Hypothalamus (tissue), 51 donors: ENCODE measurements at places on chromosomes 11 and 22.

GRCh38 chr11:103893371-103893770 lies 143.1 kb upstream of the DDI1 start:
- DNase-seq = no peak

DNA sequence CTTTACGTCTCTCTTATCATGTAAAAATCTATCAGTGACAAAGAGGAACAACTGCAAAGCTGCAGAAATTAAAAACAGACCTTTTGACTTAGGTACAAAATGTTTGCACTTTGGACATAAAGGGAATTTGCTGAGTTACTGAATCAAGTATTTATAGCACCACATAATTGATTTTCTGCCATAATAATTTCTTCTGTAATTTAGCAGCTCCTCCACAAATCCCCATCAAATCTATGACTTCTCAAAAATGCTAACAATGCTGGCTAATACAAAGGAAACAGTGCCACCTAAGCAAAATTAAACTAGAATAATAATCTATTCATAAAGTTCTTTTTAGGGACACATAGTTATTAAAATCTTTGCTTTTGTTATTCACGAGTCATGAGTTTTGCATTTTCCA lies 215.1 kb downstream of the SWAP70 start:
- no peak for DNase-seq

- DNase-seq = no peak
Measured at GRCh38 chr22:42375982-42376381, 56.2 kb downstream of the NFAM1 start.

GRCh38 chr11:69106031-69106811 lies 49.5 kb upstream of the SMIM38 start:
- no peak for DNase-seq

- no peak for DNase-seq
Measured at GRCh38 chr11:64373598-64373974, 14.6 kb downstream of the RPS6KA4 start.

DNA sequence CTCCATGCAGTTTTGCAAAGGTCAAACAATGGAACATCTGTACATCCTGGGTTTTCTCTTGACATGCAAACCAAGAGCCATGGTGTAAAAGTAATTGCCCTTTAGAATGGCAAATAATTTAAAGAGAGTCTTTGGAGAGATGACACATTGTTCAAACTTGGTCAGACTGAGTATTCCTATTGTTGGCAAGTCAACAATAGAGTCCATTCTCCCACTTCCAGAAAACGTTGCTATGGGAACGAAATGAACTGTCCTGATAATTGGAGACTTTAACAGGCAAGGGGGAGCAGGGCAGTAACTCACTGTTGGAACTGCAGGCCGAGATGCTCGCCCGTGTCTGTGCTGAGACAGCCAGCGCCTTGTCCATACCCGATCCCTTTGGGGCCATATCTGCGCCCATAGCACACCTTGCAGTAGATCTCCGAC lies 13.9 kb downstream of the CSRP3 start:
- DNase-seq = no peak

DNA sequence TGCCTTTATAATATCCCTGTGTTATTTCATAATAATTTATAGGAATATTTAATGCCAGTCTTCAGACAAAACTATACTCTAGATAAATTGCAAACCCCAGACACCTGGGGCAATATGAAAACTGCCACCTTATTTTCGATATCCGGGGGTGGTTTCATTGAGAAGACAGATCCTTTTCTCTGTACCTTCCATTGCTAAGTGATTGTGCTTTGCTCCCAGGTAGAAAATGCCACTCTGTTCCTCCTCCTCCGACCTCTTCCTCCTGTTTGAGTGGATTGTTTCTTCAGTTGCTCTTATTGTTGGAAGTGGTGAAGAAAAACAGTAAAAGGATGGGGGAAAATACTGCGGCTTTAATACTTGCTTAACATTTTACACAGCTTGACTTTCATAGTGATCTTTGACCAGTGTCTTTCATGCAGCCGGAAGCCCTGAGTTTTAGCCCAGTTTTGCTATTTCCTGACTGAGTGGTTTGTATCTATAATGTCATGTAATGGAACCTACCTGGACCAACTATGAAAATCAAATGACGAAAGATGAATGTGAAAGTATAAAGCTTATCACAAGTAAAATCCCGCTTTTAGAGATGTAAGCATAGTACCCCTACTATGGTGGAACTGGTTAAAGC lies 5.6 kb upstream of the GRIK4 start:
- DNase-seq = no peak
